ENCODE measurements at places on chromosomes 3 and 15.

- no peak for DNase-seq
Measured at GRCh38 chr3:49351521-49352011, 6.6 kb downstream of the GPX1 start.

DNA sequence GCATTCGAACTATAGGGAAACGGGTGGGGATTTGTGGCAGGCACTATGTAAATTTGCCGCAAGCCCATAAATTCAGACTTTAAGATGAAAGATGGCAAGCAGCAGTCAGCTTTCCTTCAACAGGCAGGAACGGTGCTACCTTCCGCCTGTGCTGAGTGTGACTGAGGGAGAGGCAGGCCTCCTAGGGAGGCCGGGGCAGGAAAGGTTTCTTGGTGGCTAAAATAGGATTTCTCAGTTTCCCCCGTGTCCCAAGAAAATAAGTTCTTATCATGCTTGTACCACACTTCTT, 12.5 kb downstream of the FLNB start:
- DNase-seq = no peak

- no peak for DNase-seq
Measured at GRCh38 chr15:39597751-39598185, 16.9 kb downstream of the THBS1 start.

DNA sequence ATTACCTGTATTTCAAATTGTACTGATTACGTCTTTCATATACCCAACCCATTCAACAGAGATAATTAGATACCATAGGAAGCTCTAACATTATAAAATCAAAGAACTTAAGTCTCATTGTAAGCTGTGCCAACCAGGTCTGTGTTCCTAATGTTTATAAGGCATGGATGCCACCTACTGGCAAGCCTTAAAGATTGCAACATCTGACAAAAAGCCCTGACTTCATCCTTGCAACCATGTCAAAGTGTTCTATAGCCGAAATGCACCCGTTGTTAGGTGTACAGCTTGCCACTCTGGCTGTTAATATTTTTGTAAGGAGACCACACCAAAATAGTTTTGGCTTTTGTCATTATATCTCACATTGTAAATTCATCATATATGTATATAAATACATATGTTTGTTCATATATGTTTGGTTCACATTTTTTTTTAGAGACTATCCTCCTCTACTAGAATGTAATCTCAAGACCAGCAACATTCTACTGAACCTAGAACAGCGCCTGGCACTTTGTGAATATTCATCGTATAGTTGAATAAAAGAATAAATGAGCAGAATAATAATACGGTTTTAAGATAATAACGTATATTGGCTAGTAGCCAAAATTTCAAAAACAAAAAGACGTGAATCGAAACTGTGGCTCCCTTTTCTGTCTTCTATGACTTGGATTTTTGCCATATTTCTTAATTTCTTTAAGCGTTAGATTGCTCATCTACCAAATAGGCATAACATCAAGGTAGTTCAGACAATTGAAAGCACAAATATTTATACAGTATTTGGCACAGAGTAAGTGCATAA, 258.1 kb downstream of the TBL1XR1 start:
- DNase-seq = peak; percentile 32

GRCh38 chr3:195808741-195809290, 2.9 kb downstream of the MUC4 start:
- DNase-seq = no peak

GRCh38 chr15:30791239-30792175, 112.2 kb upstream of the FAN1 start:
- no peak for DNase-seq

DNA sequence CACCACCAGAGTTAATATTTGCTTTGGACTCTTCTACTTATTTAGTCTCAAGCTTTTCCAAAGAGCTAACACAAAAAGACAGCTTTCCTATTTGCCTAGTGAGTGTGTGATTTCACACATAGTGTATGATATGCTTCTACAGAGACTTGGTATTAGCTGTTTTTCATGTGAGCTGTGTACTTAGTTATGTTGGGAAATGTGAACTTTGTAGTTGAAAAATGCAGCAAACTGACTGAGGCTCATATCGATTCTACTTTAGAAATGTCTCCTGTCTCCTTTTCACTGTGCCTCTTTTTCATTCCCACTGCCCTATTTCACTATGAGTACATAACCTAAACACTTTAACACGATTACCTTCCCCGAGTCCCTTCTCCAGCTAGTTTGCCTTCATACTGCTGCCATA, 136.5 kb downstream of the ALCAM start:
- no peak for DNase-seq

GRCh38 chr3:127480196-127480954, 110.2 kb downstream of the TPRA1 start:
- no peak for DNase-seq

DNA sequence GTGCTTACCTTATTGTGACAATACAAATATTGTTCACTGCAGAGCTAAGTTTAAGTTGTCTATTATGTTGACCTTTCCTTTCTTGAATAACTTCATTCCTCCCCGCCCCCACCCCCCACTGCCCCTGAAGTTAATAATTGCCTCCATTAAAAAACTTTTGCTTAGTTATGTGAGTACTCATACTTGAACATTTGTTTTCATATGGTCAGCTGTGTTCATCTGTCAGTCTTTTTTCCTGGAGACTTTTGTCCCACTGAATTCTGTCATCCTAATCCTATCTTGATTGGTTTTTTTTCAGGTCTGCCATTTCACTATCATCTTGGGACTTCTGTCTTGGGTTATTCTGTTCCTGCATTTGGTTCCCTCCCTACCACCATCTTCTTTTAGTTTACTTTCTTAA, 8.5 kb downstream of the SLC25A36 start:
- no peak for DNase-seq

DNA sequence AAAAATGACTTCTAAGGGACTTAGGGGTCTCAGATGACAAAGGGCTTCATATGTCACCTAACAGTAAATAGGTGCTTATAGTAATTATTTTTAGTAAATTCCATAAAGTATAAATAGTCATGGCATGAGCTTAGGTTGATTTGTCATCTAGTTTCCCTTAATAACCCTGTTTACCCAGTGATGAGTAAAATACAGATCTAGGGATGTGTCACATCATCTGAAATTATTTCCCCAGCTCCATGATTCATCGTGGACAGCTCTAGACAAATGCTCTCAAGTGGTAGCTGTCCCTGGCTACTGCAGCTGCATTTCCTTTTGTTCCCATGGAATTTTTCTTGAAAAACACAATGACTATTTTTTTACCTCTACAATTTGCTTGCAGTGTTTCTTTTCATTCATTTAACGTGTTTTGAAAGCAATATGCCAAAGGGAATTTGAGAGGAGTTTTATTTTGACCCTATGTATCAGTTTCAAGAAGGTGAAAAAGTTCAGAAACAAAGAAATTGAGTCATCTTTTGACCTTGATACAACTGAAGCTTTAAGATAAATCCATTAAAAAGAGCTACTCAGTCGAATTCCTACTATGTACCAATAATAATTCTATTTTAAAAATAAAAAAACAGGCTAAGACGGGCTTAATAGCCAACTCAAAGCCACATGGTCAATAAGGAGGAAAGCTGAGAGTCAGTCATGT, 241.6 kb downstream of the KCNMB2 start:
- no peak for DNase-seq

GRCh38 chr15:63196842-63197241, 7.4 kb downstream of the RAB8B start:
- no peak for DNase-seq

- DNase-seq = no peak
Measured at GRCh38 chr3:16461463-16462245, 51.8 kb downstream of the RFTN1 start.

- DNase-seq = no peak
Measured at GRCh38 chr15:35098737-35099136, 13.6 kb upstream of the NANOGP8 start.

DNA sequence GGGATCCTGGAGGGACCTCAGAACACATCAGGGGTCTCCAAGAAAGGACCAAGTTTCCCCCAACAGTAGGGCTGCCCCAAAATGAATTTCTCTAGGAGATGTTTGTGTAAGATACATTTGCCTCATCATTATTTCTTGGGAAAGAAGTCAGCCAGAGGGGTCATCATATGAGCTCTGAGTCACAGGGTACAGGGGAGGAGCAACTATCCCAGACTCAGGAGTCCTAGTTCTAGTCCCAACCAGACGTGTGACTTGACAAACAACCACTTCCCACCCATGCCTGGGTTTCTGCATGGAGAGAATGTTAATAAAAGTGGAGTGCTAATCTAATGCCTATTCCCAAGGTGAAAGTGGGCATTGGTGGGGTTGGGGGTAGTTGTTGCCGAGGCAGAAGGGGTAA, 144.1 kb downstream of the ALDH1A2 start:
- no peak for DNase-seq

DNA sequence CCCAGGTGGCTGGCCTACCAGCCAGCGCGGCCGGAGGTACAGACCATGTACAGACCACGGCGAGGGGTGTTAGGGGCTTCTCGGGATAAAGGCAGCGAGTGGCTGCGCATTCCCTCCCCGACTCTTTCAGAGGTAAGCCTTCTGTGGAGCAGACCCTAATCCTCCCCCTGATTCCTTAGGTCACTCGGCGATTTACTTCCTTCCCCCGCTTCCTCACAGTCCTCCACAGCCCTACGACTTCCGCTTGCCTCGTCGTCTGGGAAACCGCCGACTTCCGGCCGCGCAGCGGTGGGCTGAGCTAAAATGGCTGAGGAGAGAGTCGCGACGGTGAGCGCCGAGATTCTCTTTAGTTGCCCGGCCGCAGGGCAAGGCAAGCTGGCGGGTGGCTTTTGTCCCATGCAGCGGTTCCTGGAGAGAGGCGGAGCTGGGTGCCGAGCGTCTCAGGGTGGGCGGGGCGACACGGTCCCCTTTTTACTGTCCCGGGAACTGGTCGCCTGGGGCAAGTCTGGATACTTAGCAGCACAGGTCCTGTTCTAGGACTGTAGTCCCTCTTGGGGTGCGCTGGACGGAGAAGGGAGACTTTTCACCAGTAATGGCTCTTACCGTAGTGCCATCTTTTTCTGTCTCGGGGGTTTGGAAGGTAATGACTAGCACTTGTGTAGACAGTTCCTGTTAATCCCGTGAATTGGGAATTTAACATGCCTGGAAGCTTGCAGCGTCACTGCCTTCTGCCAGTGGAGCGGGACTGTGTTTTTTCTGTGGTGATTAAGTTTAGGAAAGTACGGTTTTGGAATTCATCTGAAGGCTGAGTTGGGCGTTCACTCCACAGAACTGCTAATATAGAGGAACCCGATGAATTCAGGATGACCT, at the start of the genes BBS4 and HIGD2B:
BBS4 (plus strand) TSS at position 283 of the 870 bp plus-strand sequence; CDS start at position 304, 21 bp downstream.
HIGD2B (minus strand) TSS at position 258 of the 870 bp plus-strand sequence. CDS start 9,808 bp downstream, outside the sequence.
- DNase-seq = no peak

GRCh38 chr15:91318516-91318915, 218.5 kb downstream of the SV2B start:
- no peak for DNase-seq

DNA sequence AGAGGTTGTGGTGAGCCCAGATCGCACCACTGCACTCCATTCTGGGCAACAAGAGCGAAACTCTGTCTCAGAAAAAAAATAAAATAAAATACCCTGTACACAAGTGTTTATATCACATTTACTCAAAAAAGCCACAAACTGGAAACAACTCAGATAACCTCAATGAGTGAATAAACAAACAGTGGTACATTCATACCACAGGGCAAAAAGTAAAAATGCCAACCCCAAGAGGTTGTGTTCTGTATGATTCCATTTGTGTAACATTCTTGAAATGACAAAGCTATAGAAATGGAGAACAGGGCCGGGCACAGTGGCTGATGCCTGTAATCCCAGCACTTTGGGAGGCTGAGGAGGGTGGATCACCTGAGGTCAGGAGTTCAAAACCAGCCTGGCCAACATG, 12.9 kb downstream of the EDC3 start:
- DNase-seq = no peak

- no peak for DNase-seq
Measured at GRCh38 chr3:9296241-9296640, 46.8 kb upstream of the SRGAP3 start.
